Skeletal muscle tissue (tissue), 5 donors: ENCODE measurements at places on chromosomes 1 and 21. TPM values are rescaled to one million over a fixed set of nuclear protein-coding genes. Genes with fewer than 3 reads are reported as not detected.

Gene DNAH14
- 12.5 TPM for total RNA-seq

Gene GDAP2
- 20.4 TPM for total RNA-seq

Gene AUNIP
- total RNA-seq = 1.6 TPM

Gene GBP5
- total RNA-seq = 0.52 TPM

Gene SPRR1B
- not detected for total RNA-seq

Gene NBPF3
- 5.7 TPM for total RNA-seq

Gene RXFP4
- not detected for total RNA-seq

Gene LCE1C
- not detected for total RNA-seq
